ENCODE measurements at places on chromosomes 2 and 18.
A peak's percentile ranks its signal among the peaks of the same experiment; 100 is the strongest.

- ATAC-seq = no peak
Observed at GRCh38 chr2:187593697-187594096, 39.5 kb upstream of the TFPI start.

GRCh38 chr2:9145109-9145751 is 61.4 kb upstream of the ASAP2 start:
- ATAC-seq = no peak

GRCh38 chr2:132609101-132609890 is 60.7 kb downstream of the LYPD1 start:
- no peak for ATAC-seq

GRCh38 chr2:191376981-191377629 is 131.9 kb downstream of the MYO1B start:
- ATAC-seq = peak; percentile 99

- no peak for ATAC-seq
Observed at GRCh38 chr18:74929110-74929509, 279.8 kb downstream of the PTGR3 start.

DNA sequence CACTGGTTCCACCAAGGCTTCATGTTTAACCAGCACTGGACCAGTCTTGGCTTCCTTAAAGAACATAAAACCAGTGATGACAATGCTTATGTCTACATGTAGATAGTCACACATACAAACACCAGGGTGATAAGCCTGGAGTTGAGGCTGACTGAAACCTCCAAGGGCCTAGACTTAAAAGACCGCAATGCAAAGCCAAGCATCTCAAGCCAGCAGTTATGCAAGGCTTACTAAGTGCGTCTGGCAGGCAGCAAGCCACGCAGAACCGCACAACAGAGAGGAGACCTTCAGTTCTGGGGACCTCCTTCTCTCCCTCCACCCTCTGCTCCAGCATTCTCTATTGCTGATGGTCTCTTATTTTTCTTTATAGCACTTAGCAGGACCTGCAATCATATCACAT is 63.2 kb upstream of the ACAA2 start:
- no peak for ATAC-seq

DNA sequence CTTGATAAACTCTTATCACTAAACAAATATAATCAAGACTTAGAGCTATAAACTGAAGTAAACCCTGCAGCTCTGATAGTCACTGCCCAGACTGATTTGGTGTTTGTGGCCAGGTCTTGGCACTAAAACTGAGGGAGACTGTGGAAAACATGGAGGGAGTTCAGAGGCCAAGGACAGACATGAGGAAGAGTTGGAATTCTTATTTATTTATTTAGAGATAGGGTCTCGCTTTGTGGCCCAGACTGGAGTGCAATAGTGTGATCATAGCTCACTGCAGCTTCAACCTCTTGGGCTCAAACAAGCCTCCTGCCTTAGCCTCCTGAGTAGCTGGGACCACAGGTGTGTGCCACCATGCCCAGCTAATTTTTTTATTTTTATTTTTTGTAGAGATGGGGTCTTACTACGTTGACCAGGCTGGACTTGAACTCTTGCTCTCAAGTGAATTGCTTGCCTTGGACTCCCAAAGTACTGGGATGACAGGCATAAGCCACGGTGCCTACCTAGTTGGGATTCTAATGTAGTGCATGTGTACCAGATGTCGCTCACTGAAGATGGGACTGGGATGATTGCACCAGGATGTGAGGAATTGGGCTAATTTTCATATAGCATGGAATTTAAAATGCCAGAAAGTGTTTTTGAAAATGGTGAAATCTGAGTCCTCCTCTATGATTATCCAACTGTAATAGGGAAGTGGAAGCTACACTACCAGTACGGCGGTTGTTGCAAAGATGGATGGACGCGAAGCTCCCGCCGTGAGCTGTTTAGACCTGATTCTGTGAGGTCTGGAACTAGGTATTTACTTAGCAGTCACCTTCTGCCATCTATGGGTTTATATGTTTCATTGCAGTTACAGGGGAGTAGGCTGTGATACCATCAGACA is 52.7 kb upstream of the CTLA4 start:
- ATAC-seq = peak; percentile 88

GRCh38 chr2:144032566-144032965 is 487.4 kb downstream of the ZEB2 start:
- no peak for ATAC-seq
